ENCODE measurements at places on chromosomes 6 and 20.

DNA sequence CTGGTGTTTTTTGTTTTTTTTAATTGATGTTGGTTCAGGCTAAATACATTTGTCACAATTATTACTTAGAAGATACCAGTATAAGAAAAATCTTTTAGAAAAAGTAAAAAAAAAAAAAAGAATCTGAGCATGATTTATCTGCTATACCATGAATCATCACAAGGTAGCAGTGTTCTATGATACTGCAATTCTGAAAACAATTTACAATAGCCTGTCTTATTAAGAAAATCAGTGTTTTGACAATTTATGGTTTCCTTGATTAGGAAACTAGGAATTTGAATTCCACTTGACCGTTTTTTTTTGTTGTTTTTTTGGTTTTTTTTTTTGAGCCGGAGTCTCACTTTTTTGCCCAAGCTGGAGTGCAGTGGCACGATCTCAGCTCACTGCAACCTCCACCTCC, 9.3 kb upstream of the MAK start:
- no peak for DNase-seq

DNA sequence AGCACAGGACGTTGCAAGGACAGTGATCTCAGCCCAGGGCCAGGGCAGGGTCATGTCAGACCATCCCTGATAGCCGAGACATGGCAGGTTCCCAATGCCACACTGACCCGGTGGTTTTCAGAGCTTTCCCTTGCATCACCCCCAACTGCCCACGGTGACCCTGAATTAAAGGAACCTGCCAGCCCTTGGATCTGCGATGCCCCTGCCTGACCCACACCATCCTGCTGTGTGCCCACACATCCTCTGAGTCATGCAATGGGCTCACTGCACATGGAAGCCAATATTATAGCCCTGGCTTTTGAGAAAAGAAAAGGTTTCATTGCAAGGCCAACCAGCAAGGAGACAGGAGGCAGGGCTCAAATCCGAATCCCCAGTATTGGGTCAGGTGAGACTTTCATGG, 132.6 kb upstream of the CST7 start:
- no peak for DNase-seq

DNA sequence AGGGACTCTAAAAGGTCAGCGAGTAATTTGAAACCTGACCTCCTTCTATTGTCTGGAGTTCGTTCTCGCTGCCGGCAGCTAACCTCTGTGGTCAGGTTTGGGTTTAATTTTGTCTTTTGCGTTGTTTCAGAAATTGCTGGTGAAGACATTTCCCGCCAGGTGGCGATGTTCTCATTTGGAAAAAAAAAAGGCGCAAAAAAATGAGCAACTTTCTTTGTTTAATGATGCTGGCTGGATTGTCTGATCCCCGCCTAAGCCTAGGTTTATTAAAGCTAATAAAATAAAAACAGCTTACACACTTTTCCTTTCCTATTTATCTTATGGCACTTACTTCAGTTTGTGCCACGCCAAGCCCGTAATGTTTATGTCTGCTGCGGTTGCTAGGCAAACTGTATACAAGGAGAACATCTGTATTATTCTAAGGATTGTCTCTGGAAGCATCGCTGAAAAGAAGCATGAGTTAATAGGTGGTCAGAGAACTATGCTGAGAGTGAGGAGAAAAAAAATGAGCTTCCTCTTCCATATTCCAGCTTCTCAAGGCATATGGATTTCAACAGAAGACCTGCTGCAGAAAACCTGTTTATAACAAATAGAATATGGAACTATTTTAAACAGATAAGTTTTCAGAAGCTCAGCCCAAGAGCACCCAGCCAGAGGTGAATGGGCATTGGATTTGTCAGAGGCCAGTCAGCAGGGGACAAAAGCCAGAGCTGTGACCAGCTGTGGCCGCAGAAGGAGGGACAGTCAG, 205.7 kb downstream of the DOK5 start:
- DNase-seq: peak; percentile 51

- DNase-seq: no peak
Measured at GRCh38 chr6:45327956-45328522, at the start of gene RUNX2. Gene RUNX2 (plus strand): TSS chr6:45328330. CDS start chr6:45328727, 397 bp downstream.

- DNase-seq: no peak
Measured at GRCh38 chr6:147421903-147422302, 86.6 kb upstream of the SAMD5 start.
